Stimulated activated CD4-positive, alpha-beta T cell treated with anti-CD3 and anti-CD28 coated beads, TNF-alpha, amount 100 ng/mL, for 1 hour (primary cell): ENCODE measurements at places on chromosomes 5 and 9.

DNA sequence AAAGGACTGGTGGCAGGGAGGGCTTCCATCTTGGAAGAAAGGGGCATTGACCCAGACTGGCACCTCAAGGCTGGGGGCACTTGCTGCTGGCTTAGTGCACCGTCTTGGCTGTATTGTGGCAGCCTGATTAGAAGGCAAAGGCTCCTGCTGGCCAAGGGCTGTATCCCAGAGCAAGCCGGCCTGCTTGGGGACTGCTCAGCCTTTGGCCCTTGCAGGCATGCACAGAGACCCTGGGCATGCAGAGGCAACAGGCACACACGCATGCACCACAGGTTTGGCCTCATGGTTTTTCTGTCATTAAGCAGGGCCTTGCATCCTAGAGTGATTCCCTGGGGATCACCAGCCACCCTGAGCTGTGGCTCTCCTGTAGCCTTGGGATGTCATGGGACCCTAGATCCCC, 29.0 kb downstream of the PITX1 start:
- no peak for DNase-seq

GRCh38 chr9:21833090-21833801, 30.8 kb downstream of the MTAP start:
- no peak for DNase-seq

- DNase-seq, result no peak
Measured at GRCh38 chr9:124502711-124503702, 4.2 kb downstream of the NR5A1 start.

DNA sequence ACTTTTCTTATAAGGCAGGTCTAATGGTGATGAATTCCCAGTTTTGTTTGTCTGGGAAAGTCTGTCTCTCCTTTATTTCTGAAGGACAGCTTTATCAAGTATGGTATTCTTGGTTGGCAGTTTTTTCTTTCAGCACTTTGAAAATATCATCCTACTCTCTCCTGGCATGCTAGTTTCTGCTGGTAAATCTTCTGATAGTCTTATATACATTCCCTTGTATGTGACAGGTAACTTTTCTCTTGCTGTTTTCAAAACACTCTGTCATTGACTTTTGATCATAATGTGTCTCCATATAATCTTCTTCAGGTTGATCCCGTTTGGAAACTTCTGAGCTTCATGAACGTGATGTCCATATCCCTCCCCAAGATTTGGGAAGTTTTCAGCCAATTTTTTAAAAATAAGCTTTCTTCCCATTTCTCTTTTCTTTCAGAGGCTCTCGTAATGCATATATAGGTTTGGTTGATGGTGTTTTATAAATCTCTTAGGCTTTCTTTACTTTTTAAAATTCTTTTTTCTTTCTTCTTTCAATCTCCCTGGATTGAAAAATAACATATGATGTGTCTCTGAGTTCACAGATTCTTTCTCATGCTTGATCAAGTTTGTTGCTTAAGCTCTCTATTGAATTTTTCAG, 22.5 kb upstream of the GRAMD2B start:
- no peak for DNase-seq

DNA sequence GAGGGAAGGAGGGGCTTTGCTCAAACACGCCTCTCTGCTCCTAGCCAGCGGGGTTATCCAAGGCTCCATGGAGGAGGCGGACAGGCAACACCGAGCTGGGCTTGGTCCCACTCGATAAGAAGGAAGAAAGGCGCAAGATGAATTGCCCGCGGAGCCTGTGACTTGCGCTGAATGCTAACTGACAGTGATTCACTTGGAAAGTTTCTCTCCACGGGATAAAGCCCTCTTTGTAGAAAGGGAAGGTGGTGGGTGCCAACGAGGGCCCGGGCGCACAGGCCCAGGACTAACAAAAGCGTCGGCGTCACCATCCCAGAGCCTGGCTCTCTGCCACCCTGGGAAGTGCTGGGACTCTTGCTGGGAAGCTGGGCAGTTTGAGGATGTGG, 76.0 kb downstream of the VAV2 start:
- no peak for DNase-seq

DNA sequence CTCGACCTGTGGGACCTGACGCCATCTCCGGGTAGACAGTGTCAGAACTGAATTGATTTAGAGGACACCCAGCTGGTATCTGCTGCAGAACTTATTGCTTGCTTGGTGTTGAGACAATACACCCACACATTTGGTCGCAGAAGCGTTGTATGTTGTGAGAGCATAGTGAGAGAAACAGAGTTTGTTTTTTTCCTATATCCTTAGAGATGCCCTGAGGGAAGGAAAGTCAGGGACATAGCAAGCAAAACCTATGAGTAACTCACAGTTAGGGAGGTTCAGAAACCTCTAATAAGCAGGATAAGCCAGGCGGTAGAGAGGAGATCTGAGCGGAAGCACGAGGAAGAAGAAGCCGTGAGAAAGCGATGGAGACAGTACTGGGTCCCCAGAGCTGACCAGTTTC, 59.8 kb downstream of the PTCD2 start:
- no peak for DNase-seq

DNA sequence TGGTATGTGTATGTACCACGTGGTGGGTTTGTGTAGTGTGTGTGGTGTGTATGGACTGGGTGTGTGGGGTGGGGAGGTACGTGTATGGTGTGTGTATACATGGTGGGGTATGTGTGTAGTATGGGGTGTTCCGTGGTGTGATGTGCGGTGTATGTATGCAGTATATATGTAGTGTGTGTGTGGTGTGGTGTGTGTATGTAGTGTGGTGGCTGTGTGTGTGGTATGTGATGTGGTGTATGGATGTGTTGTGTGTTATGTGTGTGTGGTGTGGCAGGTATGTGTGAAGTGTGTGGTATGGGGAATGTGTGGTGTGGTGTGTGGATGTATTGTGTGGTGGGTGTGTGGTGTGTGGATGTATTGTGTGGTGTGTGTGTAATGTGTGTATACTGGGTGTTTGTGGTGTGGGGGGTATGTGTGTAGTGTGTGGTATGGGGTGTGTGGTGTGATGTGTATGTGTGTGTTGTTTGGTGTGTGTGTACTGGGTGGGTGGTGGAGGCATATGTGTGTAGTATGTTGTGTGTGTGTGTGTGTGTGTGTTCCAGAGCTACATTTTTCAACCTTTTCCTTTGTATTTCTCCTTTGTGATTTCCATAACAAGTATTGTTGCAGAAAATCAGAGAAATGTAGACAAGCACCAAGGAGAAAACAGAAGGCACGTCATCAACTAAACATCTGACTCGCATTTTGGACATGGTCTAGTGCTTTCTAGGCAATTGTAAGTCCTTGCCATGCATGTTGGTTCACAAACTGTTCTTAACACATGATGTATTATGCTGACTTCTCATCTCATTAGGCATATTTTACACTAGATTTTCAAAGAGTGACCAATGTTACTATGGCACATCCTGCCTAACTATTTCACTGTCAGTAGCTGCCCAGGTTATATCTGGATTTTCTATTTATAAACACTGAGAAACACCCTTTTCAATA, 13.2 kb downstream of the SEMA4D start:
- DNase-seq, result no peak

DNA sequence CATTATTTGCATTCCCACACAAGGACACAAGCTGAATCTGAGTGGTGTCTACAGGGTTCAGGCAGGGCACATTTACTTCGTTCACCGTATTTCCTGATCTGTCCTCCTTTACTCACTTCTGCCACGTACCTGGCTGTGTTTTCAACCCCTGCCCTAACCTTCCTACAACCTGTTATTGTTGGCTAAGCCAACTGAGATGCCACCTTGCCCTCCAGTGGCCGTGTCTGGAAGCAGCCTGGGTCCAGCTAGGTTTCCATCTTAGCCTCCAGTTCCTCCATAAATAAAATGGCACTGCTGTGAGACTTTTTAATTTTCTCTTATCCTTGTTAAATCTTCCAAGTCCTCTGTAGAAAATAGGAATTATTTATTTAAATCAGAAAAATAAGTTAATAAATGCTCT, 64.8 kb downstream of the ATP10B start:
- no peak for DNase-seq

DNA sequence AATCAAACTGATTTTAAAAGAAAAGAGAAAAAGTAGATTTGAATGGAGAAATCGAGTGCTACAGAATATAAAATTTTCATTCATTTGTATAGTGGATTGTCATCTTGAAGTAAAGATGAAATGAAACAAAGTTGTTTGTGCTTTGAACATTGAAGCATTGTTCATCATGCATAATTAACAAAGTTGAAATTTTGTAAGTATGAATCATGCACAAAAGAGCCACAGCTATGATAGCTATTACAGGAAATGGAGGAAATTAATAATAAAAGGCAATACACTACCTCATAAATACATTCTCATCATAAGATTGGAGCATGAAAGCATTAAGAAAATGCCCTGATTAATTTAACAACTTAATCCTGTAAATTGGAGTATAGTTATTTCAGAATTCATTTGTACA, 153.4 kb upstream of the TLX3 start:
- DNase-seq, result no peak

- no peak for DNase-seq
Measured at GRCh38 chr5:84438456-84438855, 53.8 kb upstream of the EDIL3 start.

GRCh38 chr5:167453246-167454030, 838.0 kb upstream of the WWC1 start:
- DNase-seq, result no peak

GRCh38 chr5:16894236-16895057, 41.6 kb downstream of the MYO10 start:
- DNase-seq, result no peak

DNA sequence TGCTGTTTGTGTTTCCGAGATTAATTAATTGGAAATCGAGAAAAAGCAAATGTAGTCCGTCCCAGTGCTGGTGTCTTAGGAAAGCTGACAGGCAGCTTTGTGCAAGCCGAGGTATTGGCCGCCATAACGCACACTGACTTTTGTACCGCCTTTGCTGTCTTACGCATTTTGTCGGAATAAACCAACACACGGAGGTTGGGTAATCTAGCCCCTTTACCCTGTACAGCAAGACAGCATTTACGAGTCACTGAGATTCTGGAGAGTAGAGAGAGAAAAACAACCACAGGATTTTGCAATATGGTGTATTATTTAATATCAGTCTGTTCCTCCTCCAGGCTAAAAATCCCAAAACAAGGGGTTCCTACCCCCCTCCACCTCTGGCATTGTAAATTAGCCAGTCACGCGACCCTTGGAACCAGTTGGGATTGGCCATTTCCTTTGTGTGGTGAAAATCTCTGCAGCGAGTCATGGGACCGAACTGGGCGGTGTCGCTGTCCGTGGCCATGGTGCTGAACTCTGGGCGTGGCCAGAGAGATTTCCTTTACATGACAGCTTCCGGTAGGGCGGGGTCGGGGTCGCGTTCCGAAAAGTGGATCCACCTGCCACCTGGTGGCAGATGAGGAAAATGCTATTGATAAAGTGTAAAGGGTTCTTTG, 10.3 kb upstream of the PCDHB1 start:
- peak; percentile 35 for DNase-seq
